Breast epithelium (tissue), 4 donors: ENCODE measurements at places on chromosomes 6 and 20. TPM values are rescaled to one million over a fixed set of nuclear protein-coding genes. Genes with fewer than 3 reads are reported as not detected.

DNA sequence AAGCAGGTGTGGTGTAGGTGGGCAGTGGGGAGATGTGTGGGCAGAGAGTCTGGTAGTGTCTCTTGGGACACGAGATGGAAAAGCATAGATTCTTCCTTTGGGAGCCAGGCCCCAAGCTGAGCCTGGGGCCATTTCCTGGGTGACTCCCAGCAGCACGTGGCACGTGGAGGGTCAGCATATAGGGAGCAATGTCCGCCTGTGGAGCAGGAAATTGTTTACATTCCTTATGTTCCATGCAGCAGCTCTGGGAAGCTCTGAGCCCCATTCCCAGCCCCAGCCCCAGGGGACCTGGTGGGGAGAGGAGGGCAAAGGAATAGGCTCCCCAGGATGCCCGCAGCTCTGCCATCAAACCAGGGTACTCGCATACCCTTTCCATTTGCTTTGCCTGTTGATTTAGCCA, 57.6 kb downstream of the DAAM2 start:
- no peak overlapping the region for H3K4me3 ChIP-seq
- H3K4me1 ChIP-seq = no peaks in the 10 kb centered on the region
- no peaks in the 10 kb centered on the region for H3K36me3 ChIP-seq
- H3K27me3 ChIP-seq = no peaks in the 10 kb centered on the region

TMEM244 gene
- not detected for total RNA-seq

DNA sequence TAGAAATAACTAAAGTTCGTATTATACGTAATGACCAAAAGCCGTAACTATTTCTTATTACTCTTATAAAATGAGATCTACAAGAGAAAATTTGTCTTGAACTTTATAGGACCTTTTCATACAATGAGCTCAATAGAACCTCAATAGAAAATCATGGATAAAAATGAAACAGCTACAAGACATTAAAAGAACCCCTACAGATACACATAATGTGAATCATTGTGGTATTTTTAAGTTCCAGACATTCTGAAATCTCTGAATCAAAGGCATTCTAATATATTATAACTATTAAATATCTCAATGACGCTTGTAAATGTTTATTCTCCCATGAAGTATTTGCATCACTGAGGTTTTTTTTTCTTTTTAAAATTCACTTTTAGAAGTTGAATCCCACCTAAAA, 22.2 kb upstream of the POU3F2 start:
- H3K4me3 ChIP-seq = no peak overlapping the region
- H3K36me3 ChIP-seq = no peaks in the 10 kb centered on the region
- no peaks in the 10 kb centered on the region for H3K27me3 ChIP-seq
- DNase-seq = no peak
- no peaks in the 10 kb centered on the region for H3K4me1 ChIP-seq
- no peak overlapping the region for H3K27ac ChIP-seq

OTOR gene
- total RNA-seq = not detected
